Adrenal gland (tissue), 19 donors: ENCODE measurements at places on chromosomes 16 and 17. TPM values are rescaled to one million over a fixed set of nuclear protein-coding genes. Genes with fewer than 3 reads are reported as not detected.

COASY gene
- total RNA-seq = 61.2 TPM

QPRT gene
- total RNA-seq = 64.5 TPM

MMP25 gene
- not detected for total RNA-seq

GLP2R gene
- total RNA-seq = 0.24 TPM

SYNGR3 gene
- total RNA-seq = 0.87 TPM

CHD9NB gene
- 0.17 TPM for total RNA-seq

CCL16 gene
- total RNA-seq = not detected

IL17C gene
- not detected for total RNA-seq

AURKB gene
- total RNA-seq = 1.6 TPM

NPW gene
- not detected for total RNA-seq

KRTAP2-2 gene
- not detected for total RNA-seq

NPB gene
- 0.29 TPM for total RNA-seq

C1QTNF1 gene
- 170 TPM for total RNA-seq

TEX2 gene
- 58.9 TPM for total RNA-seq

TNFRSF17 gene
- total RNA-seq = not detected

SDK2 gene
- 2.1 TPM for total RNA-seq

ZFPM1 gene
- total RNA-seq = 2.0 TPM
